Temporal lobe (tissue), 4 donors: ENCODE measurements at places on chromosomes 3 and 15. TPM values are rescaled to one million over a fixed set of nuclear protein-coding genes. Genes with fewer than 3 reads are reported as not detected.

Gene INSYN1
- total RNA-seq: 24.1 TPM

Gene PCLAF
- 0.74 TPM for total RNA-seq

Gene UBA7
- 3.0 TPM for total RNA-seq

Gene PBRM1
- 180 TPM for total RNA-seq

Gene CCR5
- not detected for total RNA-seq

Gene GOLGA8K
- 0.25 TPM for total RNA-seq

Gene SSUH2
- 0.49 TPM for total RNA-seq

Gene GPR156
- 4.2 TPM for total RNA-seq

Gene ATP13A4
- total RNA-seq: 15.7 TPM

Gene CLSTN2
- total RNA-seq: 18.4 TPM

Gene ISL2
- not detected for total RNA-seq

Gene LDHAL6B
- total RNA-seq: not detected

Gene LRRC3B
- total RNA-seq: 44.5 TPM

Gene CCNB2
- total RNA-seq: 2.7 TPM

Gene CYP8B1
- not detected for total RNA-seq

Gene PRICKLE2
- 78.7 TPM for total RNA-seq

Gene CHRFAM7A
- total RNA-seq: 2.7 TPM

Gene HIGD1A
- 87.8 TPM for total RNA-seq

Gene GRIP2
- 7.4 TPM for total RNA-seq

Gene NANOGP8
- total RNA-seq: 0.25 TPM

Gene SNRK
- total RNA-seq: 62.0 TPM

Gene HYAL3
- total RNA-seq: 4.9 TPM

Gene ADCY5
- 22.1 TPM for total RNA-seq

Gene XCR1
- total RNA-seq: not detected

Gene ADGRG7
- total RNA-seq: under 0.01 TPM

Gene GOLGA6L7
- total RNA-seq: not detected

Gene LSAMP
- 97.1 TPM for total RNA-seq

Gene ISLR2
- 176 TPM for total RNA-seq

Gene GNAT1
- not detected for total RNA-seq
